ENCODE measurements at places on chromosomes 7 and 10.

DNA sequence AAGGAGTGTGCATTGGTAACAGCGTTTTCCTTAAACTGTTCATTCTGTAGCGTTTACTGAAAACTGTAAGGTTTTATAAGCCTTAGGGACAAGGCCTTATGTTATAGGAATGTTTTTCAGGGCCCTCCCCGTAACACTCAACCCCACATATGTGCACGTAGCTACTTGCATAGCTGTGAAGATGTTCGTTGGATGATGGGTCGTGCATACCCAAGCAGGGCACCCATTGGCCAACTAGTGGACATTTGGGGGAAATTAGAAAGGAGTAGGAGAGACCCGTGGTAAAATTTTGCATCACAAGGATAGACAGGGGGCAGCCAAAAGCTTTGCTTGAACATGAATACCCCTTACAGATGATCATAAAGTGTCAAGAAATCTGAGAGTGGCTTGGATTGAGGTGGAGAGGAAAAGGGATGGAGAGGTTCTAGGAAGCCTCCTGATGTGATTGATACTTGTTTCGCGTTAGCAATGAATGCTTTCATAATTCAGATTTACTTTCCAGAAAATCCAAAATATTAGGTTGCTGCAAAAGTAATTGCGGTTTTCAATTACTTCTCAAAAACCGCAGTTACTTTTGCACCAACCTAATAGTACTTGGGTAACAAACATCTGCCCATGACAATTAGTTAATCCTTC lies 878 bp downstream of the SEC61A2 start:
- peak; percentile 69 for DNase-seq

- DNase-seq, result no peak
Measured at GRCh38 chr10:1523221-1523620, 214.1 kb downstream of the ADARB2 start.

DNA sequence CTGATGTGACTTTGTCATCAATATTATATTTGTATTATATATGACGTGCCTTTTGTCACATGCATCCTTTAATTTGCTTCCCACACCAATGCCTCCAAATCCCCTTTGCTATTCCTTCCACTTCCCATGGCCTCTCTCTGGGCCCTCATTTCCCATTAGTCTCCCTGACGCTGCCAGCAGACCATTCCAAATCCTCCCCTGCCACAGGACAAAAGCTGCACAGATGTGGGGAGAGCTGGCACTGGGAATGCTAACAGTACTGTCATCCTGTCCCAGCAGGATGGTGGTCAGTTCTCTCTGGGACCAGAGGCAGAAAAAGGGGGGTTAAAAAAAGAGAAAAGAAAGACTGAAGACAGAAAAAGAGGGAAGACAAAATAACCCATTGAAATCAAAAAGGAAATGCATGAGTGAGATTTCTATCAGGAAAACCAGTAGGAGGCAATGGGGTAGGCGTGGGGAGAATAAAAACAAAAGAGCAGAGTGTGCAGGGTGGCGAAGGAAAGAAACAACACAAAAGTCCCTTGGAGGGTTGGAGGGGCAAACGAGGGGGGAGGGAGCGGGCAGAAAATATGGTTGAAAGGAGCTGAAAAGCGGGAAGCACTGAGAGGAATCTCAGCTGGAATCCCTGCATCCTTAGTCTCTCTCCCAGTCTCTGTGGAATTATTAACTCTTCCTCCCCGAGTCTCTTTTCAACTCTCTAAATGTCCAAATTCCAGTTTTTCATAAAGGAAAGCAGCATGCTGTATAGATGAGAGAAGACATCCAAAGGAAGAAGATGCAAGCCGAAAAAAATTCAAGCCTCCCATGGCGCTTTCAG lies 59.2 kb upstream of the PTN start:
- no peak for DNase-seq

- DNase-seq, result no peak
Measured at GRCh38 chr10:103652599-103653281, 159.2 kb downstream of the NEURL1 start.

DNA sequence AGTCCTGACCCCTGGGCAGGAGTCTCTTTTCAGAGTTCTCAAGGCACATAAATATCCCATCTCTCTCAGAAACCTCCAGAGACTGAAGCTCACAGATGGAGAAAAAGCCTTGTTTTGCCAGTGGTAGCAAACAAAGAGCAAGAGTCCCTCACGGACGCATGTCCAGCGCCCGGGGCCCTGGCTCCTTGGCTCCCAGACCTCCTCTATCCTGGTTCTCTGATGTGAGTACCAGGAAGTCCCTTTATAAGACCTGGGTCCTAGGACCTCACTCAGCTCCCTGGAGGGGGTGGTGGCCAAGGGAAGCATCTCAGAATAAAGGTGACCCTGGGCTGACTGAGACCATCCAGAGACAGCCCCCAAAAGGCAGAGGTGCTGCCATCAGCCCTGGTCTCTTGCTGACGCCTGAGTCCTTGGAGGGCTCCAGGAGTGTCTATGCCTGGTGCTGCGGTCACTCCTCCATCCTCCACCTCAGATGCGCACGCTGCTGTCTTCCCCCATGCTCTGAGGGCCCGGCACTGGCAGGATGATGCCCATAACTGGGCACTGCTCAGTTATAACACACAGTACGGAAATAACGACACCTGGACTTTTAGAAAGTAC lies 221.5 kb downstream of the TNS3 start:
- DNase-seq, result no peak

DNA sequence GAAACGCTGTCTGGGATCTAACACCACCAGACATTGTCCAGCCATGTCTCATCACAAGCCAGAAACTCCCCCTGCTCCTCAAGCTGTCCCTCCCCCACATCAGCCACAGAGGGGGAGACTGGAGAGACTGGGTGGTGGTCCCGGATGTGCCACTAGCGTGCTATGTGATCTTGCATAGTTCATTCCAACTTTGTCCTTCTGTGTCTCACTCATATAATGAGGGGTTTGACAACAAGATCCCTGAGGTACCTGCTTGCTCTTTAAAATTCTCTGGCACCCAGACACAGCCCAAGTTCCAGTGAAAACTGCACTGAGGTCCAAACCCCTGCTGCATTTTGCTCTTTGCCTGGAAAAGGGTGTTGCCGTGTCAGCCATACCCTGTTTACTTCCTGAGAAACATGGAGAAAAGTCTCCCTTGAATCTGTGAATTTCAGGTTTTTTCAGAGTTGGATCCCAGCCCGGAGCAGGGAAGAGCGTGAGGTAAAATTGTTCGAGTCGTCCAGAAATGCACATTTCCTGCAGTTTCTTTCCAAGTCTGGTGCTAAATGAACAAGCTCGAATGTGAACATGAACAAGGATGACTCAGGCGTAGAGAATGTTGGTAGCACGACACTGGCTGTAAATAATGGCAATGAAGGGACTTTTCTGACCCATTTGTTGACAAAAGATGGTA lies 156.6 kb downstream of the CCDC3 start:
- DNase-seq, result peak; percentile 54

DNA sequence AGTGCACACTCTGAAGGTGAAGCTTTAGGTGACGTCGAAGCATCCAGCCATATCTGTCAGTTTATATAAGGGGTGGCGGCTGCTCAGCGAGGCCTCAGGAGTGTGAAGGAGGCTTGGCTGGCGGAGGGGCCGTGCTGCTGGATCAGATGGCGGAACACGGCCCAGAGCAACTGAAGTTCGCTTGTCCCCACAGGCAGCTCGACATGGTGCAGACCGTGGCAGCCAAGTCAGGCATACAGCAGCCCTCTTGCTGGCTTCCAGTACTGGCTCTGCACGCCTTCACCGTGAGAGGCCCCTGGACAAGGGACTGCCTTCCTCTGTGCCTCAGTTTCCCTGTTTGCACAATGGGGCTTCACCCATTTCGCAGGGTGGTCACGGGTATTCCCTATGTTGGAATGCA lies 443.5 kb downstream of the DNAJB6 start:
- DNase-seq, result no peak

DNA sequence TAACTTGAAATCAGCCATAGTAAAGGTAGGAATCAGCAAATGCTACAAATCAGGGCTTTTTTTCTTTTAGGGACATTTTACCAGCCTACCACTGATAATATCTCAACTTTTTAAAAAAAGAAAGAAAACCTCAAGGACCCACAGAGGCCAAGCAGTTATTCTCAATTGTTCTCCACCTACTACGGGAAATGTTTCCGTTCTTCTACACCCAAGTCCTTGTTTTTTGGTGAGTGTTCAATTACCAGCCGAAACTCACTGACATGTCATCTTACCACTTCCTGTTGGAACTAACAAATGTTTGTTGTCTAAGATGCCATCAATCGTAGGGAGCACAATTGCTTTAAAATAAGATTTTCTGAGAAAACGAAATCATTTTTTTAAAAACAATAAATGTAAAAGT lies 50.2 kb upstream of the CDK1 start:
- DNase-seq, result no peak

DNA sequence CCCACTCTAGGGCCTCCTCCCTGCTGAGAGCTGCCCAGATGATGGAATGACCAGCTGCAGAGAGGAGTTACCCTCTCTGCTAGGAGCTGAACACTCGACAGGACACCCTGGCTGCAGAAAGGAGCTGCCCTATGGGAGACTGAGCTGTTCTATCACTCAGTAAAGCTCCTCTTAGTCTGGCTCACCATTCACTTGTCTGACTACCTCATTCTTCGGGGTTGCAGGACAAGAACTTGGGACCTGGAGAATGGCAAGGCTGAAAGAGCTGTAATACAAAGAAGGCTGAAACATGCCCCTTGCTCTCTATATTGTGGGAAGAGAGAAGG lies 30.5 kb downstream of the CRTAC1 start:
- DNase-seq, result no peak

DNA sequence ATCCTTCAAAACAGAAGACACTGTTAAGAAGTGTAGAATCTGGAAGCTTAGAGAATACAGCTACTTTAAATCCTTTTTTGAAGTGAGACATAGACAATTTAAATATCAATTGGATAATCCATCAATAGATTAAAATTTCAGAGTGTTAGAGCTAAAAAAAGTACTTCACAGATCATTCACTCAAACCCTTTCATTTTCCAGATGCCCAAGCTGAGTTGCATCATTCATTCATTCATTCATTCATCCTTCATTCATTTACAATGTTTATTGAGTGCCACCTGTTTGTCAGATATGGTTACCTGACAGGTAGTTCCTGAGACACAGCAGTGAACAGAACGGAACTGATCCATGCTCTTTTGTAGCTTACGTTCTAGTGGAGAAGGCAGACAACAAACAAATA lies 290.7 kb upstream of the MTPN start:
- no peak for DNase-seq

Data from HFFc6 (cell line).